ENCODE measurements at places on chromosomes 16 and 17. TPM values are rescaled to one million over a fixed set of nuclear protein-coding genes. Genes with fewer than 3 reads are reported as not detected.

Gene CCL16
- not detected for total RNA-seq

Gene ACSM2A
- total RNA-seq, result not detected

Gene G6PC1
- total RNA-seq, result not detected

Gene WNT9B
- not detected for total RNA-seq

Gene PRSS22
- 0.62 TPM for total RNA-seq

Gene KDM8
- total RNA-seq, result 2.4 TPM

Gene COG8
- total RNA-seq, result 26.9 TPM

Gene IRX3
- 6.9 TPM for total RNA-seq

Gene OR1A1
- total RNA-seq, result not detected

Gene KDM6B
- total RNA-seq, result 21.0 TPM

Gene GRAPL
- total RNA-seq, result 0.13 TPM

Gene SLC13A5
- total RNA-seq, result 0.38 TPM

Gene EVI2B
- total RNA-seq, result 0.09 TPM

Gene TGFB1I1
- total RNA-seq, result 54.3 TPM

Gene UMOD
- not detected for total RNA-seq

Gene CD300LB
- total RNA-seq, result 0.09 TPM

Gene PDILT
- not detected for total RNA-seq

Gene MT1G
- not detected for total RNA-seq

Gene PSMD7
- total RNA-seq, result 145 TPM

Gene MYH2
- not detected for total RNA-seq

Gene SLC5A10
- total RNA-seq, result 0.21 TPM

Gene CTDNEP1
- total RNA-seq, result 267 TPM

Gene CDRT15L2
- total RNA-seq, result not detected

Gene CREBBP
- 12.1 TPM for total RNA-seq

Gene ZP2
- not detected for total RNA-seq

Gene BEAN1
- total RNA-seq, result 5.6 TPM

Gene TEKT1
- total RNA-seq, result 0.16 TPM

Gene NPEPPS
- 62.6 TPM for total RNA-seq

Gene IL34
- 0.39 TPM for total RNA-seq

Gene CCDC154
- 0.32 TPM for total RNA-seq

Gene TBX21
- total RNA-seq, result 0.06 TPM

Gene HSF4
- total RNA-seq, result 17.0 TPM

Gene BANP
- total RNA-seq, result 17.1 TPM

Gene CCR7
- total RNA-seq, result 0.44 TPM

Gene HEXIM1
- total RNA-seq, result 39.3 TPM

Gene ATP1B2
- total RNA-seq, result 0.08 TPM

Gene ACAP1
- 2.6 TPM for total RNA-seq

Gene ABCC6
- total RNA-seq, result 1.3 TPM

Gene MYH1
- not detected for total RNA-seq

All from A549 treated with dexamethasone at 1 μM for 4 hours (cell line).